Memory B cell (primary cell): ENCODE measurements at places on chromosomes 1 and 21.

DNA sequence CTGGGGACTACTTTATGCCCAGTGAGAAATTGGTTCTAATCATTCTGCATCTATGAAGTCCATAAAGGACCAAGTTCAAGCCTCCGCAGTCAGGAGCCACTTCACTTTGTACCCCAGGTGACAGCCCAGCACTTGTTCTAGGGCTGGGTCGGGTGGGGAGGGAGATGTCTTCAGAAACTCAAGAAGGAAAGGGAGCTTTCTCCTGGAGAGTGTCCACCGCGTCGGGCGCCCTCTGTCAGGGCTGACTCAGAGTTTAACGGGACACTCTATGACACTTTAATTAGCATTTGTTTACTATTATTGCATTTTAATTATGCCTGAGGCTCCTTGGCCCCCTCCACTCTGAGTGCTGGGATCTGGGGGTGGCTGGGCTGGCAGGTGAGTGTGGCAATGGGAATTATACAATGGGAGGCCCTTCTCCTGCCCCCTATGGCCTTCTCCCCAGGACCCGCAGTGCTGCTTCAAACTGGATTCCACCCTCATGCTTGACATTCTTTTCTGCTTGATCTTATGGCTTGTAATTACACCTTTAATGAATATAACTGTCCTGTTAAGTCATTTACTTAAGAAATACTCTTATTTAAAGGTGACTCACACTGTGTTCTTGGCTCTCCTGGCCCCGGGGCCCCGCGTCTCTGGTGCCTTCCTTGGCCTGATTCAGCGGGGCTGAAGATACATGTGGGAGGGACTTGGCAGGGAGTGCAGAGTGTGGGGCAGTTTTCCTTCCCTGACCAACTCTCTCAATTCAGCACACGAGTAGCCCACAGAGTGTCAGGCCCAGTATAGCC, 136.6 kb downstream of the PLXNA2 start:
- DNase-seq: no peak

DNA sequence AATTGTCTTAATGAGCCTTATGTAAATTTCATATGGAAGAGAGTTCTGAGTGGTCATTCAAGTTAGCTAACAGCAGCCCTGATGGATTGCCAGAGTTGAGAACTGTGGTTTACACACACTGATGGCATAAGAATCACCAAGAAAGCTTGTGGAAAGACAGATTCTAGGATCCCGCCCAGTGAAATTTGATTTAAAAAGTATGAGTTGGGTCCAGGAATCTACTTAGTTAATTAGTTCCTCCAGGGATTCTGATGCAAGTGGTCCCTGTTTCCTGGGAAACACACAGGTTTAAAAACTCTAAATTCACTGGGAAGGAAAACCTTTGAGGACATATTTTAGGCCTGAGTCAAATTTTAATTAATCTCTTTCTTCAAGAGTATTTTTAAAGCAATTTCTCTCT, 144.3 kb downstream of the NTPCR start:
- DNase-seq: no peak

- no peak for DNase-seq
These were observed 825 bp downstream of the FABP3 start for GRCh38 chr1:31372051-31372450.

- peak; percentile 5 for DNase-seq
These were observed 167.2 kb downstream of the RUNX1 start for GRCh38 chr21:34881839-34882371.

GRCh38 chr1:43686801-43687200, 20.5 kb upstream of the ST3GAL3 start:
- no peak for DNase-seq

DNA sequence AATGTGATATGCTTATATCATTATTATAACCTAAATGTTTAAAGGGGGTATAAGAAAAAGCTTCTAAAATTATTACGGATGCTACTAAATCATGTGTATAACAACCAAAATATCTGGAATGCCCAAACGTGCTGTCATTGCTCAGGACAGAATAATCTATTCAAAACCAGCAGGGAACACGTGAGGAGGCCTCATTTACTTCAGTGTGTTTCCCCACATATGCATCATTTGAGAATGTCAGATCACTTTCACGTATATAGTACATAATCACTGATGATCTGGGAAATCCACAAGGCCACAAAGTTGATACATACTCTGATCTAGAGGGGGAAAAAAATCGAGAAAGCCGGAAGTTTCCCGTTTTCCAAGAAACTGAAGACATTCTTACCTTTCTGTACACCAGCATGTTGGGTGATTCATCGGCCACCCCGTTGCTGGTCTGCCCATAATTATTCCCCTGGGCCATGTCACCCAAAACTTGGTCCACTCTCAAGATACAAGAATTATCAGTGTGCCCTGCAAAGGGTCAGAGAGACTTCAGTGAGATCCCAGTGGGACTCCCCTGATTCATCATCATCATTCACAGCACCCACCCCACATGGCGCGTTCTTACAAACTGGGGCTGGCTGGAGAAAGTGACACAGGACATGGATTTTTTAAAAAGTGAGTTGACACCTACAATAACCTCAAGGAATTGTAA, 1.5 kb downstream of the RGS7 start:
- DNase-seq: no peak

DNA sequence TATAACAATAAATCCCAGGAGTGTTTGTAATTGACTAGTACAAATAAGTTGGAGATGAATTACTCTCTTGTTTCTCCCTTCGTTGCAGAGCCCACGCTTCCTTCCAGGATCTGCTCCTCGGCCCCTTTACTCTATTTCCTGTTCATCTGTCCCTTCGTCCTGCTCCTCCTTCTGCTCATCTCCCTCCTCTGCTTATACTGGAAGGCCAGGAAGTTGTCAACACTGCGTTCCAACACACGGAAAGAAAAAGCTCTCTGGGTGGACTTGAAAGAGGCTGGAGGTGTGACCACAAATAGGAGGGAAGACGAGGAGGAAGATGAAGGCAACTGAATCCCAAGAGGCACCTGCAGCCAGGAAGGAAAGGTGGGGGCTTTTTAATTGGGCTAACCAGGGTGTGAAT, 26.4 kb upstream of the TTF2 start:
- DNase-seq: no peak

DNA sequence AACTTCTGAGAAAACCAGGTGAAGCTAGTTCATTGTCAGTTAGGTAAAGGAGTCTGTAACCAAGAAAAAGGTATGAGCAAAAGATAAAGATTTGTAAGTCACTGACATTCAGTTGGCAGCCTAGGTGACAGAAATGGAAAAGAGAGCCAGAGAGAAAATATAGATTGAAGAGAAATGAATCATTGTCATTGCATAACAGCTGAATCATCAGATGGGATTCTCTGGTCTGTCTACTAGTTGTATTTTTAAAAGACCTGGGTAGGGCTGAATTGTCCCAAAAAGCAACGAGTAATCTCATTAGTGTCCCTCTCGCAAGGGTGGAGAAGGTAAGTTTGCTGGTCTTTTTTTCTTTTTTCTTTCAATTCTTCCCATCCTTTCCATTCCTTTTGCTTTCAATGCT, 36.6 kb downstream of the PTGS2 start:
- DNase-seq: no peak

DNA sequence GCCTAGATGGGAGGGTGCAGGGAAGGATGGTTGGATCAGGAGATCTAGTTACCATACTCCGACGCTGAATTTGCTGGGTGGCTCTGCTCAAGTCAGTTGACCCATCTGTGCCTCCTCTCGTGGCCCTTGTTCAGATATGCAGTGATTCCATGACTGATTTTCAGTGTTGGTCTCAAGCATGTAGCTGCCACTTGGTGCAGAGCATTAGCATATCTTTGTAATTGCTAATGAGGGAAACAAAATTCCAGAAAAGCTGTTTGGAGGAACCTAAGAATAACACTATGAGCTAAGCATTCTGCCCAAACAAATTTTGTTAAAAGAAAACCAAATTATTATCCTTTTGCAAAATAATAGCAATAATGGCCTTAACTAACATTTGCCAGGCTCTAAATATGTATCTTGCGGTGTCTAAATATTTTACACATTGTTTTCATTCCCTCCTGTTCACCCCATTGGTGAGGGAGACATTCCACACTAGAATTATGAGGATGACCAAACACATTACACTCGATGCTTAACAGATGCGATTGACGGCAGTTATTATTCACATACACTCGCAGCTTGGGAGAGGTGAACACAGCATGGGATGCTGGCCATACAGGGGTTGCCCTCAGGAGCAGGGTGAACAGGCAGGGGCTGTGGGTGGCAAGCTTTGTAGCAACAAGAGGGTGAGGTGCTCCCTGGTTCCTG, 69.1 kb downstream of the KCNJ15 start:
- no peak for DNase-seq
